ENCODE measurements at places on chromosomes 3 and 15. TPM values are rescaled to one million over a fixed set of nuclear protein-coding genes. Genes with fewer than 3 reads are reported as not detected.

The PRICKLE2 gene
- total RNA-seq: 0.34 TPM

- DNase-seq: peak; percentile 44
These were observed 37.5 kb upstream of the IQSEC1 start for GRCh38 chr3:13110678-13111116.

The H1-8 gene
- total RNA-seq: not detected

- no peak for DNase-seq
These were observed 14.2 kb upstream of the HOMER2 start for GRCh38 chr15:82966671-82967071.

The B3GNT5 gene
- total RNA-seq: 6.7 TPM

- DNase-seq: peak; percentile 79
These were observed 8.1 kb upstream of the CLDN11 start for GRCh38 chr3:170410428-170411029.

DNA sequence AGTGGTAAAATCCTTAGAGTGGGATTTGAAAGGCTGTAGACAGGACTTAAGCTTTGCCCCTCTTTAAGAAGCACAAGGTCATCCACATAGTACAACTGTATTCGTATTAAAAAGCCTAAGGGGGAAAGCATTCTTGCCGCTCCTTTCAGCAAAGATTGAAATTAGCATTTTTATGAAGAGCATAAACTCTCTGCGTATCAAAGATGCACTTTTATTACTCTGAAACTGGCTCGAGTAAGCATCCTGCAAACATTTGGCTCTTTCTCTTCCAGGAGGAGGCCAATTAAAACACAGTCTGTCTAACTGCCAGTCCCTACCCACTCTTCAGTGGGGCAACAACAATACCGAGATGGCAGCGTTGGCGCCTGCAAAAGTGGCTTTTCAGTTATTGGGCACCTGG is 192.5 kb upstream of the TPRG1 start:
- no peak for DNase-seq

GRCh38 chr3:43641306-43642114 is 19.7 kb upstream of the ANO10 start:
- no peak for DNase-seq

GRCh38 chr3:186467969-186468368 is 76.2 kb downstream of the CRYGS start:
- no peak for DNase-seq

GRCh38 chr3:64518950-64519349 is 168.8 kb downstream of the ADAMTS9 start:
- DNase-seq: no peak

GRCh38 chr3:129323651-129324294 is 45.1 kb downstream of the HMCES start:
- peak; percentile 35 for DNase-seq

DNA sequence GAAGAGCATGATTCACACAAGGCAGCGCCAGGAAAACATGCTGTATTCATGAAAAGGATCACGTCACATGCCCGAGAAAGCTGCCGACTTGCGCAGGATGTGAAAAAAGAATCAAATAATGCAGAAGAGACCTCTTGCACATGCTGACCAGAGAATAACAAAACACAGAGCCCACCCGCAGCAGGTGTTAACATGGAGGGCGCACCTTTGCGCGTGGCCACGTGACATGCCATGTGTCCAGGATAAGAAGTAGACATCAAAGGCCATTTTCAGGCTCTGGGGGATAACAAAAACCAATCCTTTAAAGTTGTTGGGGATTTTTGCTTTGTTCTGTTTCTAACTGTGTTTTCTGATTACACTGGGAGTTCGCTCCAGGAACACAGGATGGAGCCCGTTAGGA is 1332.8 kb downstream of the ZPLD1 start:
- DNase-seq: no peak

The C3orf80 gene
- total RNA-seq: not detected

- DNase-seq: peak; percentile 67
These were observed 654.4 kb upstream of the ADAMTS9 start for GRCh38 chr3:65342084-65342683.

GRCh38 chr15:28985691-28986090 is 99.9 kb downstream of the APBA2 start:
- DNase-seq: no peak

The PLD1 gene
- 17.9 TPM for total RNA-seq
